Prostate gland (tissue), 2 donors: ENCODE measurements at places on chromosomes 3 and 15. TPM values are rescaled to one million over a fixed set of nuclear protein-coding genes. Genes with fewer than 3 reads are reported as not detected.

The PAQR9 gene
- 6.2 TPM for total RNA-seq

GRCh38 chr3:78516437-78516836, 1251.4 kb downstream of the ROBO1 start:
- no peak for DNase-seq

The LYZL4 gene
- 5.9 TPM for total RNA-seq

- peak; percentile 54 for DNase-seq
Measured at GRCh38 chr15:66862940-66863335, 160.9 kb downstream of the SMAD6 start.

The C3orf22 gene
- 4.9 TPM for total RNA-seq

DNA sequence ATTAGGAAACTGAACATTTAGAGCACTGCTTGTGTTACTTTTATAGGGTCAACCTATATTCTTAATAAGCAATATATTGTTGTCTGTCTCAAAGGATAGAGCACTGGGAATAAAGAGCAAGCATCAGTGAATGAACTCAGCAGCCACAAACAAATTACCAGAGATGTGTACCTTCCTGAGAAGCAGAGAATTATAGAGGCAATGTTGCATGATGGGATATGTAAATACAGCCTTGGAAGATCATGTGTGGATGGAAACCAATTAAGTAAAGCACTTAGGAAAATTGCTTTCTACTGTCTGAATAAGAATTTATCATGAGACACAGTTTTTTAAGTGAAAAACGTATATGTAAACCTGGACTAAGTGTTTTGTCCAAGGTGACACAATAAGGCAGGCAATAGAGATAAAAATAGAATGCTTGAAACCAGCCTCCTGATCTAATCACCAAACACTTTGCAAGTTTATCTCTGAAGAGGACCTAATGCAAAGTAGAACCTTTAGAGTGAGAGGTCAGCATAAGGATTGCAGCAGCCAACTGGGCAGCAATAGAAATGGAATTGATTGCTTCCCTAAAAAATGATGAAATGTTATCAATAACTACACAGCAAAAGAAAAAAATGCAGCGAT, 848.0 kb downstream of the TUSC7 start:
- no peak for DNase-seq

The DAZL gene
- not detected for total RNA-seq

GRCh38 chr15:83322691-83323090, 38.2 kb upstream of the BNC1 start:
- DNase-seq = no peak

The LIPC gene
- total RNA-seq = 0.14 TPM

The LRTM1 gene
- not detected for total RNA-seq
